Activated CD4-positive, alpha-beta T cell treated with anti-CD3 and anti-CD28 coated beads, Interleukin-2, amount 10 ng/mL, durations not matched to agents 24 days and 14 days (primary cell): ENCODE measurements at places on chromosomes 1 and 21. TPM values are rescaled to one million over a fixed set of nuclear protein-coding genes. Genes with fewer than 3 reads are reported as not detected.

DNA sequence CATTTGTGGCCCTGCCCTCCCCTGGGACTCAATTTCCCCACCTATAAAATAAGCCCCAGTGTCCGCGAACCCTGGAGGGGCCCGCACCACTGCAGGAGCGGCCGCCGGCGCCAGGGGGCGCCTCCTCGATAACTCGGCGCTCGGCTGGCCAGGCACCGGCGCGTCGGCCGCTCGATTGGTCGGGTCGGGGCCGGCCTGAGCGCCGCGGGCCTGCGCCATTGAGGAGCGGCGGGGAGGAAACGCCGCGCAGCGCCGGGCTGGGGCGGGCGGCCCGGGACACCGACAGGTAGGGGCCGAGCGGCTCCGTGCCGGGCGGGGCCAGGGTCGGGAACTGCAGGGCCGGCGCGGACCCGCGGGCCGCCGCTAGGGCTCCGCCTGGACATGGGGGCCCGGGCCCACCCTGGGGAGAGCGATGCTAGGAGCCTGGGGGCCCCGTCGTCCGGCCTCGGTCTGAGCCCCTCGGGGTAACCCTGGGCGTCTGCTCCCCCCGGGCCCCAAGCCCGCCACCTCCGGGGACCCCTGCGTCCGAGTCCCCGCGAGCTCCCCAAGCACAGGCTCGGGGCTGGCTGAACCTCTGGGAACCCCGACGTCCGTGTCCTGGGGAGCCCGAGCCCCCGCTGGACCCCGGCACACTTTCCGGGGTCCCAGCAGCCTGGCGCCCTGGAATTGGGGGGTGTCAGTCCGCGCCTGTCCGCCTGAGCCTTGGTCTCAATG, at the start of gene VPS13D:
Gene VPS13D, plus strand, starts transcription at position 196 of the 714 bp plus-strand sequence. CDS start 4,237 bp downstream, outside the sequence.
- DNase-seq, result peak; percentile 96

GRCh38 chr1:10968411-10968826, 44.0 kb upstream of the TARDBP start:
- no peak for DNase-seq

DNA sequence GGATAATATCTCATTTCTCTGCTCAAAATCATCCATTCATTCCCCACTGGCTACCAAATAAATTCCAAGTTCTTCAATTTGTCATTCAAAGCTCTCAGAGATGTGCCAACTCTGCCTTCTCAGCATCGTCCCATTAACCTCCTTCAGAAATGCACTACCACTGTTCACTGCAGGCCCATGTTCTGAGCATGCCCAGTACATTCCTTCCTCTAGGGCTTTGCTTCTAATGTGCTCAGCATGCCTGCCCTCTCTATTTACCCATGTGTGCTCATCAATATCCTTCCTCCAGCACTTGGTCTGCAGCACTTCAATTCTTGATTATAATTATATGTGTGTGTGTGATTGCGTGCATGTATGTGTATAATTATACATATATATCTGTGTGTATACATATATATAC, 36.1 kb upstream of the RGS8 start:
- DNase-seq, result no peak

Gene OVAAL
- total RNA-seq, result not detected in 2 replicates

DNA sequence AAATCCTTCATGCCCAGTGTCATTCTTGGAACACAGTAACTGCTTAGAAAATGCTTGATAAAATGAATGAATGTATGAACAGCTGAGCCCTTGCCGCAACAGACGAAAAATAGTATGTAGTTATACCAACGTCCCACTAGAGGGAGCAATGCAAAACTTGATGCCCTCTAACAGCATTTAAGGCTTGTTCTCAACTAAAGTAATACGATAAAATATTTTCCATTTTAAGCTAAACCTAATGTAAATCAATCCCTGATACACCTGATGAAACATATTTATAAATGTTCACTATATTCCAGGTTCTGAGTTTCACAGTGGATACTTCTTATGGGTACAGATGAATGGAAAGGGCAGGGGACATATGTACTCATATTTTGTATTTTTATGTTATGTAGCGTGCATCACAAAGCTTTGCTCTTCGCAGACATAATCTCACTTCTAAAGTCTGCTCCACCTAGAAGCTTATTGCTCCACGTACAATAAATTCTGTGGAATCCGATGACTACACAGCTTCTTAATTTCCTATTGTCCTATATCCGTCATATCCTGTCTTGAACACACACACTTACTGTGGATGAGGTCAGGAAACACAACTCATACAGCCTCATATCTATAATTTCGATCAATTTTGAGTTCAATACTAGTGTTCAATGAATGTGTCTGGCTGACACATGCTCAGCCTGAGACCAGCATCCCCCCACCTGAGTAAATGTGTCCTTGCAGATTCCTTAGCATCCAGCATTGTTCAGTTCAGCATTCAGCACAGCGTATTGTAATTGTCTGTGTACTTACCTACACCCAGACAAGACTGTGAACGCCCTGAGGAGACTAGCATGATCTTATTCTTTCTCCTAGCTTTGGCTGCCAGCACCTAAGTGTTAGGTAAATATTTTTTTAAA, 4.4 kb upstream of the UTP25 start:
- DNase-seq, result peak; percentile 73

DNA sequence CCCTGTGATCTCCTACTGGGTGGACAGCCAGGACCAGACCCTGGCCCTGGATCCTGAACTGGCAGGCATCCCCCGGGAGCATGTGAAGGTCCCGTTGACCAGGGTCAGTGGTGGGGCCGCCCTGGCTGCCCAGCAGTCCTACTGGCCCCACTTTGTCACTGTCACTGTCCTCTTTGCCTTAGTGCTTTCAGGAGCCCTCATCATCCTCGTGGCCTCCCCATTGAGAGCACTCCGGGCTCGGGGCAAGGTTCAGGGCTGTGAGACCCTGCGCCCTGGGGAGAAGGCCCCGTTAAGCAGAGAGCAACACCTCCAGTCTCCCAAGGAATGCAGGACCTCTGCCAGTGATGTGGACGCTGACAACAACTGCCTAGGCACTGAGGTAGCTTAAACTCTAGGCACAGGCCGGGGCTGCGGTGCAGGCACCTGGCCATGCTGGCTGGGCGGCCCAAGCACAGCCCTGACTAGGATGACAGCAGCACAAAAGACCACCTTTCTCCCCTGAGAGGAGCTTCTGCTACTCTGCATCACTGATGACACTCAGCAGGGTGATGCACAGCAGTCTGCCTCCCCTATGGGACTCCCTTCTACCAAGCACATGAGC, 17.2 kb upstream of the SLC25A44 start:
- DNase-seq, result no peak
